ENCODE measurements at places on chromosomes 12 and 14.
A peak's percentile ranks its signal among the peaks of the same experiment; 100 is the strongest.

DNA sequence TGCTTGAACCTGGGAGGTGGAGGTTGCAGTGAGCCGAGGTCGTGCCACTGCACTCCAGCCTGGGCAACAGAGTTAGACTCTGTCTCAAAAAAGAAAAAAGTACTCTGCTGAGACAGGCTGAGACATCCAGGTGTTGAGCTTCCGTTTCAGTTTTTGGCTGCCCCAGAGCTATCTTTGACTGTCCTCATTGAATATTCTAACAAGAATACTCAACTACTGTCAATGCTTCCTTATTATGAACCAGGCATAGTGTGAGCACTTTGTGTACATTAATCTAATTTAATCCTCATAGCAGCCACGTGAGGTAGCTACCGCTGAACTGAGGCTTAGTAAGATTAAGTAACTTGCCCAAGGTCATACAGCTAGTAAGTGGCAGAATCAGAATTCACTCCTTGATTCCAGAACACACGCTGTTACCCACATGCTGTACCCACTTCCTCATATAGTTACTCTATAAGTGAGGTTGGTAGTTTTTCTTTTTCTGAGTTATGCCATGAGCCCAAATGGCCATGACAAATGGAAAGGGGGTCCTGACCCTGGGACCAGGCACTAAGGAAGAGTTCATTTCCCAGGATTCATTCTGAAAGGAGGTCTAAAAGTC is 11.3 kb downstream of the ALDH1L2 start:
- DNase-seq, result no peak

GRCh38 chr12:49348781-49349180 is 2.1 kb downstream of the DNAJC22 start:
- no peak for DNase-seq

- no peak for DNase-seq
These were observed 15.2 kb downstream of the FGFR1OP2 start for GRCh38 chr12:26953447-26953846.

GRCh38 chr14:74203639-74204038 is 35.6 kb upstream of the VSX2 start:
- no peak for DNase-seq

DNA sequence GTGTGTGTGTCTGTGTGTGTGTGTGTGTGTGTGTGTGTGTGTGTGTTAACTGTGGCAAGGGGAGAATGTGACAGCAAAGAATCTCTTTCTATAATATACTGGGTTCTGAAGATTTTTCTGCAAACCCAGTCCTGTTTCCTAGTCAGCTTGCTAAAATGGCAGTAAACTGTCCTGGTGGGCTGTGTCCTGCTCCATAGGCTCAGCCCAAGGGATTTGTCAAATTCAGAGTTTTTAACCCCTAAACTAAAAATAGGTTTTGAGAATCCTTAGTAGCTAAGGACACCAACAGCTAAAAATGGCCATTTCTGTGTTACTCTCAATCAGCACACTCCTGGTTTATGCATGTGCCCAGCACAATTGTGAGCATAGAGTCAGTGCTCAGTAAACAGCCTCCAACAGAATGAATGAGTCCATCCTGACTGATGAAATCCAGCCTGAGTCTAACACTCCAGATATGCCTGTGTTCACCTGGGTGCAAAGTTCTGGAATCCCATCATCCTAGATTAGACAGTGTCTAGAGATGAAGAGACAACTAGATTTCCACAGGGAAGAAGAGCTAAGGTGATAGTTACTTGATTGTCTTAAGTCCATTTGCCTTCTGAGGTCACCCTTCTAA is 192.6 kb downstream of the TTC6 start:
- no peak for DNase-seq

- DNase-seq, result no peak
These were observed 12.0 kb downstream of the CATSPERB start for GRCh38 chr14:91719839-91720238.

- no peak for DNase-seq
These were observed 4.4 kb downstream of the KRT76 start for GRCh38 chr12:52772772-52773171.

DNA sequence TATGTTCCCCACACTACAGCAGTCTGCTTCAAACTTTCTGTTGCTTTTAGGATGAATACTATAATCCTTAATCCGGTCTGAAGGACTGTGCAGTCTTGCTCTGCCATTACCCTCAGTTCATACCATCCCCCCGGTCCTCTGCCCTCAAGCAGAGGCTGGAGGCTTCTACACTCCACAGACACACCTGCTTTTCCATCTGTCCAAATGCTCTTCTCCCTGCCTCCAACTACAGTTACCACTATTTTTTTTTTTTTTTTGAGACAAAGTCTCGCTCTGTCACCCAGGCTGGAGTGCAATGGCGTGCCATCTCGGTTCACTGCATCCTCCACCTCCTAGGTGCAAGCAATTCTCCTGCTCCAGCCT is 19.3 kb upstream of the KCNH3 start:
- no peak for DNase-seq

- no peak for DNase-seq
These were observed 107.4 kb downstream of the PPM1A start for GRCh38 chr14:60356386-60356785.

GRCh38 chr12:43277651-43278540 is 274.1 kb downstream of the ADAMTS20 start:
- no peak for DNase-seq

DNA sequence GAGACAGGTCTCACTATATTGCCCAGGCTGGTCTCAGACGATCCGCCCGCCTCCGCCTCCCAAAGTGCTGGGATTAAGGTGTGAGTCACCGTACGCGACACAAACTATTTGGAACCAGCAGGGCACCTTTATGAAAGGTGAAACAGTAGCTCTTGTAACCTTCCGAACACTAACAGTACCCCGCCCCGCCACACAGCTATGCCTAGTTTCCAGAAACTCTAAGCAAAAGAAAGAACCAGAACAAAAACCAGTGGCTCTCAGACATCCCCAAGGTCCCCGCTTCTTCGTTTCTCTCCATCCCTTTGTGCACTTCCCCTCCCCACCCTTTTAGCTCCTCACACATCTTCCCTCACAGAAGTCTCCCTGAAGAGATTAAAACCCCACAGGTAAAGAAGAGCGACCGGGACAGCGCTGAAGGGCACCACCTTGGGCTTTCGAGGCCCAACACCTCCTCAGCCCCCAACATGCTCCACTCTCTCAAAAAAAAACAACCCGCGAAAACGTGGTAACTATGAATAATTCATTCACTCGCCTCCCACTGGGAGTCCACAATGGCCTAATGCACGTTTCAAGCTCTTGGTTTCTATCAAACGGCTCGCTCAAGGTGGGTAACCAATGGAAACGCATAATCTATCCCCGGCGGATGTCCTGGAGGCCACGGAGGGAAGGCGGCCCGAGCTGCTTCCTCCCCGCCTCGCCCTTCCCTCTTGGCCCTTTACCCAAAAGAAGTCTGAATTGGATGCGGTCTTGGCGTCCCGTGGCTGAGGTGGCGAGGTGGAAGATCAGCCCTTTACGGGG is 877 bp downstream of the BAG5 start:
- peak; percentile 66 for DNase-seq

DNA sequence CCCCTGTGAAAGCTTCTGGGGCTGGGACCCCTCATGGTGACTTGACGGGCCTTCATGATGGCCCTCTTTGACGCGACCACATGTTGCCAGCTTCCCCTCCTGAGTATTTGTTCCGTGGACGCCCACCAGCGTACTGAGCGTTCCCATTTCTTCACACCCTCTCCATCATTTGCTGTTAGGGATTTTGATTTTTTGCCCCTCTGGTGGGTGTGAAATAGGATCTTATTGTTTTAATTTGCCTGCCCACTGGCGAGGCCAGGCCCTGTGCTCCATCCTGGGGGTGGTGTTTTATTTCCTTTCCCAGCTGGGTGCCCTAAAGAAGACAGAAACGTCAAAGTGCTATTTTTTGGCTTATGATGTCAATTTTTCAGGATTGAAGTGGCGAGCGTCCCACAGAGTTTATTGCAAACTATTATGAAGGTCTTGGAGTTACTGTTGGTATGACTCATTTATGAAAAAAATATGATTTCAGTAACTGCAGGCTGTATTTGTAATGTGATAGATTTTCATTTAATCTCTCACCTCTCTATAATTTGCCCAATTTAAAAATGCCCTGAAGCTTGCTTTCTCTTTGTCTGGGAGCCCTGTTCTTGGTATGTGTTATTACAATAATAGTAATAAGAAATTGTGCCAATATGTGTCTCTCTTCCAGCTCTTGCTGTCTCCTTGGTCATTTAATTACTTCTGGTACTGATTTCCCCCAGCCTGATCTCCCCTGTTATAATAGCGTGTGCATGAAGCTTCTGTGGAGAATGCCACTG is 99.6 kb downstream of the SLC25A47 start:
- DNase-seq, result no peak

DNA sequence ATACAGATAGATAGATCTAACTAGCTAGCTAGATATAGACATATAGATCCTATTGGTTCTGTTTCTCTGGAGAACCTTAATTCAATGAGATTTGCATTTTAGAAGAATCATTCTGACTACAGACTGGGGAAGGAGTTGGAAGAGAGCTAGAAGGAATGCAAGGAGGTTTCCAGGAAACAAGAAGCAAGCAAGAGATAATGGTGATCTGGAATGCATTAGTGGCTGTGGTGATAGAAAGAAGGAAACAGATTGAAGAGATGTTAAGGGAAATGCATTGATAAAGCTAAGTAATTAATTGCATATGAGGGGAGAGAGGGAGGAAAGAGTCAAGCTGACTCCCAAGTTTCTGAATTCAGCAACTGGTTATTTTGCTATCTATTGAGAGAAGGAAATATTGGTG is 42.7 kb downstream of the DBX2 start:
- no peak for DNase-seq

- no peak for DNase-seq
These were observed 77.8 kb upstream of the HSPB8 start for GRCh38 chr12:119100933-119101332.

GRCh38 chr14:56891226-56891625 is 80.9 kb upstream of the OTX2 start:
- no peak for DNase-seq

DNA sequence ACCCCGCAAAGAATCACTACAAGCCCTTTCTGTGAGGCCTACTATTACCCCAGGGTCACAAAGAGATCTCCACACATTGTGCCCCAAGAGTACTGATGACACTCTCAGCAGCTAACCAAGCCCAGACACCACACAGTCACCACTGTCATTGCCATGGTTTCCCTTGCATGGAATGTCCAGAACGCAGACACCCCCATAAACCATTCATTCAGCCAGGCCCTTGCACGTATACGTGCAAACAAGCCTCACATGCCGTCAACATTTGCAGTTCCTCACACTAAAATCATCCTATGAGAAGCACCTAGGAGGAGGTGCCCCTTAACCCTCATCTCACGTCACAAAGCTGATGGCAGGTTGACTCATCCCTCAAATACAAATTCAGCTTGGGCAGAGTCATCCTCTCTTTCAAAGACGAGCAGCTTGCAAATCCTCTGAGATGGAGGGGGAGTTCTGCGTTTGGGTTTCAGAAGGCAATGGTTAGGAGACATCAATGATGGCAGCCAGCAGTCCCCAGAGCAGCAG is 17.1 kb upstream of the KRT77 start:
- DNase-seq, result no peak

DNA sequence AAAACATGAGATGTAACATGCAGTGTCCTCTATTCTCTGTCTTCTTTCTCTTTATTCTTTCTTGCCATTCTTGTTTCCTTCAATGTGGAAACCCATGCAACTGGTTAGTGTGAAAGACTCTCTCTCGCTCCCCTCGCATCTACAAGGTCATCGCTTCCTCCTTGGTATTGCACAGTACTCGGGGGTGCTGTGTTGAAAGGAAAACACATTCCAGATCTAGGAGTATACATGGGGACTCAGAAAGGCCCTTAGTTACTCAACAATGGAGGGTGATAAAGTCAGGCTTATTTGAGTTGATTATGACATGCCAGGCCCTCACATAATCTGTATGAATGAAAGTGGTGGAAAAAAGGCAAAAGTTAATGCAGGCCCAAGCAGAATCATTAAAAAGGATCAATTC is 75.5 kb upstream of the OVCH1 start:
- no peak for DNase-seq

DNA sequence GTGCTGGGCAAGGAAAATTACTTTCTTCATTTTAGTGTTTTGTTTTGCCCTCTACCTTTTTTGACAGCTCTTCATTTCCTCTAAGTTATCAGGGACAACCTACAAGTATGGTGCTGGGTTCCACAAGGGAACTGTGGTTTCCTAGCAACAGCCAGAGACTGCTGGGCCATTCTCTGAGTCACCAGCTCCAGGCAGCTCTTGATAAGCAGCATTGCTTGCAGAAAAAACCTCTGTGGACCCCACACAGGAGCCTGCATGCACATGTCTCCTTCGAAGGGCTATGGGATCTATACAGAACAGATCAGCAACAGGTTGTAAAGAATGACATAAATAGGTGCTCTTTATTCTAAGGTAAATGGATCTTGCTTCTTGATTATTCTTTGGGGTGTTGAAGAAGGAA is 81.0 kb upstream of the CCDC196 start:
- no peak for DNase-seq

DNA sequence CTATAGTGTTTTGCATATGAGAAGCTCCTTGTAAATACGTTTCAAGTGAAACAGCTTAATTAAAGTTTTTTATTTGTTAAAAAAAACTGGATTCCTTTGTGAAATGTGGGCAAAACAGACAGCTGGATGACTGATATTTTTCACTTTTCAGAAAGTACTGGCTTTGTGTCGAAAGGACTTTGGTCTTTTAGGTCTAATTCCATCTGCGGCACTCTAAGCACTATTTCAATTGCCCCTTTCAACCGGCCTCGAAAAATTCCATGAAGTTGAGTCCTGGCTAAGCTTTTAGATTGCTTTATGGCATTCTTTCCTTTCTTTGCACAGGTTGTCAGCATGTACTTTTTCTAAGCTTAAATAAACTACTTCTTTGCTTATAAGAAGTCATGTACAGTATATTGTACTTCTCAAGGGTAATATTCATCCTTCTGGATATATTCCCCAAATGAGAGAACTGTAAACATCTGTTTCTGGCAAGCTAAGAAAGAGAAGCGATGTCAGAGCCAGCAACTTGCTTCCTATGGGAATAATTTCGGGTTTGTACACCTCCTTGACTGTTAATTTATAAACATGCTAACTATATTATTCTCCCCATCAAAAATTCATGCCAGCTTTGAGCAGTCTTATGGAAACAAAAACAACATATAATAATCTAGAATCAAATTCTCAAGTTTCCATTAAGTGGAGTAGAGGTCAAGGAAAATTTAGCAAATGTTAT is 611.3 kb downstream of the ETNK1 start:
- no peak for DNase-seq

GRCh38 chr12:117038023-117038680 is 61.1 kb downstream of the TESC start:
- no peak for DNase-seq

GRCh38 chr12:15546102-15546701 is 223.9 kb downstream of the PTPRO start:
- DNase-seq, result no peak

DNA sequence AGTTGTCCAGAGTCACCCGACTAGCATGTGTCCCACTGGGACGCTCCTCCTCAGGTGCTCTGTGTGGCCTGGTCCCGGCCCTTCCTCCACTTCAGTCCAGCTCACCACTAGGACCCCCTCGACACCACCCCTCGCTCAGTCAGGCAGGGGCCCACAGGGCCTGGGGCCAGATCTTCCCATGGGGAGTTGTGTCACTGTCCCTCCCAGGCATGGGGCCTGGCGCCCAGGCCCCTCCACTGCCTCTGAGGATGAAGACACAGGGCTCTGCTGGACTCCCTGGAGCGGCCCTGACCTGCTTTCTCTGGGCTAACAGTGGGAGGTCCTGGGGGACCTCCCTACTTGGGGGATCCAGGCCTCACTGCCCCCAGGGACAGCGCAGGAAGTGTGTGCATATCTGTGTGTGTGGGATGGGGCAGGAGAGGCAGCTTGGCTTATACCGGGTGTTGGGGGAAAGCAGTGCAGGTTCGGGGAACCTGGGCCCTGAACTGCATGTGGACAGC is 43.8 kb downstream of the KRT80 start:
- DNase-seq, result no peak
